Stimulated activated naive CD4-positive, alpha-beta T cell treated with Interleukin-2 at 50 U/mL for 16 hours (primary cell): ENCODE measurements at places on chromosomes 2 and 18.

DNA sequence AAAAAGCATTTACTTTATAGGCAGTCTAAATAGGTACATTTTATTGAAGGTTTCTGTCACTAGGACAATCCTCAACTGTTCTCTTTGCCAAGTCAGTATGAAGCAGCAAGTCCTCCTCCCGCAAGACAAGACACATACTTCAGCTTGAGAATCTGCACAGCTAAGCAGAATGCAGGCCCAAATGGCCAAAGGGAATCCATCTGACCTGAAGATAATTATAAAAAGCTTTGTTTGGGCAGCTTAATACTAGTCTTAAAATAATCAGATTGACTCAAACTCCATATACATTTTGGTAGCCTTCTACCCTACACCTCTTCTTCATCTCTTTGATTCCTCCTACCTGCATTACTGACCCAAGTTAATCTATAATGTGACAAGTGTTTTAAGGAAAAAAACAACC lies 1.8 kb downstream of the LANCL1 start:
- no peak for DNase-seq

- no peak for DNase-seq
Observed at GRCh38 chr2:88521445-88522073, 69.1 kb upstream of the FOXI3 start.

- no peak for DNase-seq
Observed at GRCh38 chr2:114011713-114012112, 121.8 kb downstream of the ACTR3 start.

- DNase-seq, result no peak
Observed at GRCh38 chr2:157471078-157471477, 27.2 kb upstream of the CYTIP start.

DNA sequence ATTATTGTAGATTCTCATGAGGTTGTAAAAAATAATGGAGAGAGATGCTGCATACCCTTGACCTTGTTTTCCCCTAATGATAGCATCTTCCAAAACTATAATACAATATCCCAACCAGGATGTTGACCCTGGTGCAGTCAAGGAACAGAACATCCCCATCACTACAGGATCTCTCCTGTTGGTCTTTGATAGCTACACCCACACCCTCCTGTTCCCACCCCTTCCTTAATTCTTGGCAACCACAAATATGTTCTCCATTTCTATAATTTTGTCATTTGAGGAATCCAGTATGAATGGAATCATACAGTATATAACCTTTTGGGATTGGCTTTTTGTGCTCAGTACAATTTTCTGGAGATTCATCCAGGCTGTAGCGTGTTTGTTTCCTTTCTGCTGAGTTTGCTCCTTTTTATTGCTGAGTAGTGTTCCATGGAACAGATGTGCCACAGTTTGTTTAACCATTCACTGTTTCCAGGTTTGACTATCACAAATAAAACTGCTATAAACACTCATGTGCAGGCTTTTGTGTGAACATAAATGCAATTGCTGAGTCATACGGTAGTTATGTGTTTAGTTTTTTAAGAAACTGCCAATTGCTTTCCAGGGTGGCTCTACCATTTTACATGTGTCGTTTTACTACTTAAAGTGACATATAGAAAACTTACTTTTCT lies 22.2 kb downstream of the MCFD2 start:
- DNase-seq, result no peak
